Trophoblast cell (in vitro differentiated cells and primary cell): ENCODE measurements at places on chromosomes 1 and 21.

GRCh38 chr1:87318056-87318650 is 10.5 kb upstream of the LMO4 start:
- peak; percentile 97 for DNase-seq

DNA sequence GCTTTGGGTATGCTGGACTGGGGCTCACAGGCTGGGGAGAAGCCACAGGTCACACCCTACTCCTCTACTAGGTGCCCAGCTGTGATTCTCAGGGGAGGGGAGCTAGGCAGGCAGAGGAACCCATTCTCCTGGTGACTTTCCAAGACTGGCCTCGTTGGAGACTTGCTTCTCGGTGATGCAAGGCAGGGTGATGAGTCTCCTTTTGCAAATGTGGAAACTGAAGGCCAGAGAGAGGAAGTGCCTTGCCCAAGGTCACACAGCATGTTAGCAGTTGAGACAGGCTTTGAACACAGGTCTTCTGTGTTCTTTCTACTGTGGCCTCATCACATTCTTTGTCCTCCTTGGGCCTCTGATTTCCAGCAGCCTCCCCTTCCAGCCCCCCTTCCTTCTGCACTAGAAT is 20.5 kb upstream of the C1QA start:
- no peak for DNase-seq

GRCh38 chr1:15951341-15952153 is 24.4 kb downstream of the ZBTB17 start:
- no peak for DNase-seq

DNA sequence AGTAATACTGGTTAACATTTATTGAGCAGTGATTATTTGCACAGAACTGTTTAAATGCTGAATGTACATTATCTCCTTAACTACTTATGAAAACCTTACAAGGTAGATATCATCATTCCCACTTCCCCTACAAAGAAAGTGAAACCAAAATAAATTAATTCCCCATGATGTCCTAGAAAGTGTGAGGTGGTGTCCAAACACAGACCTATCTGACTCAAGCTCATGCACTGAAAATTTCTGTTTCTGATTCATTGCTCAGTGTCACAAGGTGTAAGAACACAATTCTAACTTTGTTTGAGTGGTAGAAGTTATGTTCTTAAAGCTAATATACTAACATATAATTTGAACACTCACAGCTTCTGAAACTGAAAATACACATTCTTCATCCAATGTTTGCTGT is 178.7 kb downstream of the MRPL39 start:
- peak; percentile 5 for DNase-seq

GRCh38 chr1:98887507-98887906 is 117.2 kb downstream of the PLPPR5 start:
- no peak for DNase-seq

DNA sequence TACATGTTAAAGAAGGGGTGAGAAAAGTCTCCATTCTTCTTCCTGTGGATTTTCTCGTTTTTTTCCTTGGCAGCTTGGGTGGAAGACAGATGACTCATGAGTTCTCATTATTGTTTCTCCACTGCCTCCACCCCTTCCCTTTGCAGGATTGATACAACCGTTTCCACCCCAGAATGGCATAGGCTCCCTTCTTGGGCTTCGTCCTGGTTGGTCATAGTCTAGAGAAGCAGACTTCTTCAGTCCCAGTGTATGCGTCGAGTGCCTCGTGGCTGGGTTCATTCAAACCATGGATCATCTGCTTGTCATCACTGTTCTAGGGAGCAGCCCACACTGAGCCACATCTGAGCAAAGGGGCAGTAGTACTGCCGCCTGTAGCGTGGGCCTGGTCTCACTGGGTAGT is 13.7 kb downstream of the PTGFRN start:
- DNase-seq: no peak

GRCh38 chr1:175487956-175488355 is 255.4 kb downstream of the TNR start:
- DNase-seq: no peak

- DNase-seq: peak; percentile 92
Observed at GRCh38 chr1:110630839-110631663, 24.9 kb upstream of the KCNA2 start.

- no peak for DNase-seq
Observed at GRCh38 chr21:39016740-39017315, 166.4 kb downstream of the PSMG1 start.

DNA sequence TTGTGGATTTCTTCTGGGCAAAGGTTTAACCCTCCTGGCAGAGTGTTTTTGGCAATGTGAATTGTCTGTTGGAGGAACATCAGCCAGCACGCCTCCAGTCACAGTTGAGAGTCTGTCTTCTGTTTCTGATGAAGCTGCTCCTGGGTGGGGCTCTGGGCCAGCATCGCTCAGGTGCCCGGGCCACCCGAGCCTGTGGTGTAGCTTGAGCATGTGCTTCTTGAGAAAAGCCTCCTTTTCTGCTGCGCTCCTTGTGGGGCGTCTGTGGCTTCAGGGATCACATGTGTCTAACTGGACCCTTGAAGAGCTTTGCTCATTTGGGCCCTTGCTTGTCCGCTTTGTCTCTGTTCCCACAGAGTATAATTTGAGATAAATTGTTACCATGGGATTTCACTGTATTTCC is 7.2 kb downstream of the RER1 start:
- DNase-seq: no peak

- DNase-seq: no peak
Observed at GRCh38 chr1:176066709-176067108, 140.4 kb downstream of the COP1 start.

DNA sequence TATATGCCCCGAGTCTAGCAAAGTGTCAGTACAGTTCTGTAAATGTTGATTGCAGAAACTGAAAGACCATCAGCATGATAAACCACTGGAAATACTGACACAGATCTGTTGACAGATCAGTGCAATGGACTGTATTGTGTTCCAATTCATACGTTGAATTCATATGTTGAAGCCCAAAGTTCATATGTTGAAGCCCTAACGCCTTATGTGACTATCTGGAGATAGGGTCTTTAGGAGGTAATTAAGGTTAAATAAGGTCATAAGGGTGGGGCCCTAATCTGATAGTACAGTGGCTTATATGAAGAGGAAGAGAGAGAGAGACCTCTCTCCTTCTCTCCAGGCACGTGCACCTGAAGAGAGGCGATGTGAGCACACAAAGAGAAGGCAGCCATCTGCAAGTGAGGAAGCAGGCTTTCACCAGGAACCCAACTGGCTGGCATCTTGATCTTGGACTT is 144.7 kb downstream of the MRPL39 start:
- no peak for DNase-seq

DNA sequence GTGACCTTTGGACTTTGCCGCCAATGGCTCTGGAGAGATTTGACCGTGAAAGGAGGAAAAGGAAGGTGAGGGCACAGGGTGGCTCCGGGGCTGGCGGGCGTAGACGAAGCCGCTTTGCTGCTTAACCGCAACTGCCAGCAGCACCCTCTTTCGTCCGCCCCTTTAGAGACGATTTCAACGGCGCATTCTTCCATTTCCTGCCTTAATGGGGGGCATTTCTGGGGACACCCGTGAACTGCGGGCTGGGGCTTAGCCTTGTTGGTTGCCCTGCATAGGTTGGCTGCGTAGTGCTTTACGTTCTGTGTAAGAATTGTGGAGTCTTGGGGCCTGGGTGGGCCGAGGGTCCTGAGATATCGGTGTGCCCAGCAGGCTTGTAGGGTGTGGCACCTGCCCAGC is 6.7 kb upstream of the NPHP4 start:
- DNase-seq: no peak

DNA sequence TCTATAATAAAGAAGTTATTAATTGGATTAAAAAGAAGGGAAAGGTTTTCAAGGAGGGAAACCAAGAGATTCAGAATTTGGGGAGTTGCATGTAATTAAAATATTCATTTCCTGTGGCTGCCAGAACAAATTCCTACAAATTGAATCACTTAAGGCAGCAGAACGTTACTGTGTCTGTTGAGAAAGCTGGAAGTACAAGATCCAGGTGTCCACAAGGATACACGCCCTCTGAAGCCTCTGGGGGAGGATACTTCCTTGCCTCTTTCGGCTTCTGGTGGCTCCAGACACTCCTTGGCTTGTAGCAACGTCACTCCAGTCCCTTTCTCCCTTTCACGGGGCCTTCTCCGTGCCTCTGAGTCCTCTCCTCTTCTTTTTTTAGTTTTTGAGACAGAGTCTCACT is 67.9 kb downstream of the KAZN start:
- no peak for DNase-seq

DNA sequence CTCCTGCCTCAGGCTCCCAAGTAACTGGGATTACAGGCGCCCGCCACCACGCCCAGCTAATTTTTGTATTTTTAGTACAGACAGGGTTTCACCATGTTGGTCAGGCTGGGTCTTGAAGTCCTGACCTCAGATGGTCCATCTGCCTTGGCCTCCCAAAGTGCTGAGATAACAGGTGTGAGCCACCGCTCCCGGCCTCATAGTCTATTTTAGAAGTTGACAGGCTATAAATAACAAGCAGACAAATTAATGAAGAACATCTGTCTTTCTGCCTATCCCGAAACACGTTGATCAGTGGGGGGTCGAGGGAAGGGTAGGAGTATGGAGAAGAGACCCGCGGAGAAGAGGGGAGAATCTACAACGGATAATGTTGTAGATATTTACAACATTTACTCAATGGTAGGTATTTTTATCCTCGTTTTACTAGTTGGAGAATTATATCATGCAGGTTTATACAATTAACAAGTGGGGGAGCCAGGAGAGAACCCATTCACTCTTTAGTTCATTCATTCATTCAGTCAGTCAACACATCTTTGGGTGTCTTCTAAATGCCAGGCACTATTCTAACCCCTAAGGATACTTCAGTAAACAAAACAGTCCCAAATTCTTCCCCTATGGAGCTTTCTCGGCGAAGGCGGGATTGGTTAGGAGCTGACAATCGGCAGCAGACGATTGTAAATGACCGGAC is 497 bp upstream of the IFNAR2 start:
- peak; percentile 42 for DNase-seq

DNA sequence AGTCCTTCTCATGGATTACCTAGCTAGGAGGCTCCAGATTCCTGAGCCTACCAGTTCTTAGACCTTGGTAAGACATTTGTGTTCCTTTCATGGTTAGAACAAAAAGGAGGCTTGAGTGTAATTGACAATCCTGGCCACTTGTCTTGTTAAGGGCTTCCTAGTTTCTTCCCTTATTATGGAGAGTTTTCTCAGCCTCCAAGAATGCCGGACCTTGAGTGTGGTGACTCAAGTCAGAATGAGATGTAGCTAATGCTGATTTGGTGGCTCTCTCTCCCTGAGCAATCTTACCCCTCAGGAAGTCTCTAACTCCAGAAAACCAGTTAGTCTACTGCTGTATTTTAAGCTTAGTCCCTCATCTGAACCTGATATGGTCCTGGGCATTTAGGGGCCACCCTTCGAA is 14.3 kb downstream of the CHI3L2 start:
- peak; percentile 39 for DNase-seq

GRCh38 chr1:117928881-117929342 is 509 bp downstream of the GDAP2 start:
- DNase-seq: peak; percentile 71

DNA sequence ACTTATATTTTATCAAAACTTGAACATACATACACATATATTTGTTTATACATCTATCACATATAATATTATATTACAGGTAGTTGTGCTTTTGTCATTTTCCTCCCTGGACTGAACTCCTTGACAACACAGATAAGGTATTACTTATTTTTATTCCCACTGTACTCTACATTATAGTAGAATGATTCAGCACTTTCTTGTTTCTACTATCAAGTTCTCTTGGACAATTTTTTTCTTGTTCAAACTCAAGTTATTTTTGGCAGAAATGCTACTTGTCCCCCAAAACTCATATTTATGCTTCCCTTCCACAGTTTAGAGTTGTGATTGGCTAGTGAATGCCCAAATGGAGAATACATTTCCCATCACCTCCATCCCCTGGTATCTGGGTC is 10.8 kb upstream of the PTPRC start:
- no peak for DNase-seq

DNA sequence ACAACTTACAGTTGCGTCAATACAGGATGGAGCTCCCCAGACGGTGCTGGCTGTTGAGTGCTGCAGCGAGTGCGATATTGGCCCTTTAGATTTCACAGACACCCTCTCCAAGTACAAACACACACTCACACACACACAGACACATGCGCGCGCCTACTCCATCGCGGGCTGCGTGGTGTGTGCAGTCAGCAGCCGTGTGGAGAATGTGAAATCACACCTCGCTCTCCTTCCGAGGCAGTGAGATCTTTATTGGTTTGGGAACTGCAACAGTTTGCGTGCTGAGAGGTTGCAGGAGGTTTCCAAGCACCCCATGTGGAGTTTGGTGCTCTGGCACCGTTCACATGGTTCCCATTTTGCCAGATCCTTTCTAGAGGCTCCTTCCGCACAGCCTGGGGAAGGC is 372.2 kb downstream of the RRAGC start:
- no peak for DNase-seq

- DNase-seq: no peak
Observed at GRCh38 chr1:112939810-112940209, 16.2 kb downstream of the SLC16A1 start.

GRCh38 chr1:109027841-109028240 is 14.1 kb downstream of the WDR47 start:
- peak; percentile 4 for DNase-seq

DNA sequence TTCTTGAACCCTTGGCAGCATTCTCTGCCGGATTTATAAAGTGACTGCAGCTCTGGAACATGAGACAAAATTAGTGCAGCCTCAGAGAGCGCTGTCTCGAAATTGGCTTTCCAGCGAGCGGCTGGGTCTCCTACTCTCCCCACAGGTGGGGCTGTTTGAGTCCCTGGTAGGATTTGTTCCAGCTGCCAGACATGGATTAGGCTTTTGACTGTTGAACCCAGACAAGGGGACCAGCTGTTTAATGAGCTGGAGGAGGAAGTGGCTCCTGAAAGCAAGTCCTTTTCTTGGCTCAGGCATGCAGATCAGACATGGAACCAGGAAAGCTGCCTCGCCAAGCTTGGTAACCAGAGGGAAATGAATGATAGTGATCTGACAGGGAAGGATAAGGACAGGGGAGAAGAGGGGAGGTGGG is 69.6 kb downstream of the UBIAD1 start:
- no peak for DNase-seq

DNA sequence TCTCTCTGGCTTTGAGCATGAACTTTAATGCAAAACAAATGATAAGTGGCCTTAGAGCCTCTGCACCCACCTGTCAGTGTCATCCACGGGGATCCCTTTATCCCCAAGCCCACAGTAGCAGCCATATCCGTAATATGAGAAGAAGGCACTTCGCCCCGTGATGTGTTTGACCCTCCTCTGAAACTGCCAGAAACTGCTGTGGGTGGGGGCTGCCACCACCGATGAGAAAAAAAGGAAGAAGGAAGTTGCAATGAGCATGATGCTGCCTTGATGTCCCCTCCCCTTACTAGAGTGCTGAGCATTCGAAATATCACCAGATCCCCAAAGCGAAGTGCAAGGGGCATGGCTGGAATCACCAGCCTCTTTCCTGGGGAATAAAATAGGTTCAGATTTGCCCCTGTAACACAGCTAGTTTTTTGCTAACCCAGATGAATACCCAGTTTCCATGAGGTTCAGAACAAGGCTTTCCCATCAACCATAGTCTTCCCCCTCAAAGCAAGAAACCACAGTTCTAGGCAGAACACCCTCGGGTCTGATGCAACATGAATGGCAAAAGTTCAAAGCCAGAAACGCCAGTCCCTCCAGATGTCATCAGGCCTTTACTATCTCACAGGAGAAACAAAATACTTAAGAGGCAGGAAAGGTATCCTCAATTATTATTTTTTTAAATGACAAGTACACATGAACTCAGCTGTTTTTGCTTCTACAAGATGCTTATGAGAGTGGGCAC is 10.8 kb upstream of the UBXN10 start:
- DNase-seq: no peak

GRCh38 chr1:19888112-19888511 is 5.9 kb downstream of the OTUD3 start:
- no peak for DNase-seq

GRCh38 chr1:41102653-41103052 is 81.1 kb upstream of the SLFNL1 start:
- DNase-seq: no peak

GRCh38 chr1:157105988-157106812 is 6.6 kb upstream of the ETV3L start:
- peak; percentile 53 for DNase-seq
